ENCODE measurements at places on chromosomes 7 and 10.

DNA sequence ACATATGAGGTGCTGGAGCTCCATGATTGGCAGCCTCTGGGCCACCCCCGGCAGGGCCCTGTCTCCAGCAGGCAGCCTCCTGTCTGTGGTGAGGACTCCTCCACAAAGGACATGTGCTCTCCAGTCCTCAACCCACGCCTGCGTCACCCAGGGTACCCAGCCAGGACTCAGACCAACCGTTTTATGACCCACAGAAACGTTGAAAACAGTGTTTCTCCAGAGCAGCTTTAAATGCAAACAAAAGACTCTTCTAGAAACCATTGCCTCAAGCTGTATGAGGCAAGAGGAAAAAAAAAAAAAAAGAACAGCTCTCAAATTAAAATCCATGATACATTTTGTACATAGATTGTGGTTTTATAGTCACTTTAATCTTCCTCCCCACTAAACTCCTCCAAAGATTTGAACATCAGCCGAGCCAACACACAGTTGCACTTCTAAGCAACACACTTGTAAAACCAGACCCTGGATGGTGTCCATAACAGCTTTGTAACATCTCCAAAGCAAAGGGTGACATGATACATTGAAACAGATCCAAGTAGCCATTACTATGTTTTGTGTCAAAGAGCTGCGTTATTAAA, 175.0 kb upstream of the LYZL2 start:
- H3K4me1 ChIP-seq = peaks cover 4% of the 10 kb centered on the region
- no peak overlapping the region for H3K27ac ChIP-seq
- H3K4me3 ChIP-seq = no peak overlapping the region
- DNase-seq = no peak

GRCh38 chr7:69510114-69510513, 88.2 kb upstream of the AUTS2 start:
- H3K27ac ChIP-seq = no peak overlapping the region
- DNase-seq = no peak
- H3K4me3 ChIP-seq = no peak overlapping the region
- no peaks in the 10 kb centered on the region for H3K27me3 ChIP-seq

DNA sequence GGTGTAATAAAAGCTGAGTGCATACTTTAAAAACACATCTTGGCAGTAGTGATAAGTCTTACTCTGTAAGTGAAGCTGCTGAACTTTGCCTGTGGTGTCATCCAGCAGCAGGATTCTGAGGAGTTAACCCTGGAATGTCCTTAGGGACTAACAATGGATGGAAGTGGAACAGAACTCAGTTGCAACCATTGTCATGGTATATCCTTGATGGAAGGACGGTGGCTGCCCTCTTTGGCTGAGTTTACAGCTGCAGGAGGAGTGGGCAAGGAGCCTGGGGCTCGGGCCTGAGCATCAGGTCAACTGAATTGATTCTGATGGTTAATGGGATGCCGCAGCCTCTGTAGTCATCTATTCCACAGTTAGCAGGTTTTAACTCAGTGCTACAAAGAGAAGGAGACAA, 56.2 kb downstream of the MRC1 start:
- H3K27me3 ChIP-seq = no peaks in the 10 kb centered on the region
- no peaks in the 10 kb centered on the region for H3K4me1 ChIP-seq
- H3K4me3 ChIP-seq = no peak overlapping the region
- H3K36me3 ChIP-seq = no peaks in the 10 kb centered on the region
- DNase-seq = no peak

DNA sequence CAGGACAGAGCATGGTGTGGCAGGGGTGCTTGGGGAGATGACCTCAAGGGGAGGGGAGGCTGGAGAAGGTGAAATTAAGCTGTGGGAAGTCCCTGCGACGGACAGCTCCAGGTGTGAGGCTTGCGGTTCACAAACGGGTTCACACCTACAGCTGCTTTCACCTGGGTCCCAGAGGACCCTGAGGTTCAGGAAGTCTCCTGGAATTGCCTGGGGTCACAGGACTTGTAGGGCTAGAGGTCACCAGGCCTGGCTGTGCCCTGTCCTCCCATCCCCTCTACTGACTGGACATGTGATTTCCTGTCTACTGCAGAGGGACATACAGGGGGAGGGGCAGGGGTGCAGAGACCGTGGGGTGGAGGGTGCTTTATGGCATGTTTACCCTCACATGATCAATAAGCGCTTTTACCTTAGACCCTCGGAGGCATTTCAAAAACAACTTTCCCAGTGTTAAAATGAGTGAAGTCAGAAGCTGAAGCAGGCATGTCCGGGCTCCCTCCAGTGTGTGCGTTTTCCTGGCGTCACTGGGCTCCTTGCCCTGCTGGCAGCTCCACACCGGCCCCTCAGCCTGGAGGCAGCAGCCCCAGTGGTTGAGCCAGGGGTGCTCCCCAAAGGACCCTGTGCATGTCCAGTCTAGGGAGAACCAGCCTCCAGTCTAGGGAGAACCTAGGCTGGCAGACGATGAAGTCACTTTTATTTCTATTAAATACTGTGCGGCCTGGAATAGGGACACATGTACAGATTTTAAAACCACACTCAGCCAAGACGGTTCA, 66.6 kb upstream of the IGFBP3 start:
- no peaks in the 10 kb centered on the region for H3K36me3 ChIP-seq
- H3K27me3 ChIP-seq = no peaks in the 10 kb centered on the region
- H3K4me3 ChIP-seq = no peak overlapping the region
- H3K4me1 ChIP-seq = no peaks in the 10 kb centered on the region
- no peak for DNase-seq

Measured in T-cell (primary cell).